IPS DF 6.9 (cell line): ENCODE measurements at places on chromosomes 12 and 14.

DNA sequence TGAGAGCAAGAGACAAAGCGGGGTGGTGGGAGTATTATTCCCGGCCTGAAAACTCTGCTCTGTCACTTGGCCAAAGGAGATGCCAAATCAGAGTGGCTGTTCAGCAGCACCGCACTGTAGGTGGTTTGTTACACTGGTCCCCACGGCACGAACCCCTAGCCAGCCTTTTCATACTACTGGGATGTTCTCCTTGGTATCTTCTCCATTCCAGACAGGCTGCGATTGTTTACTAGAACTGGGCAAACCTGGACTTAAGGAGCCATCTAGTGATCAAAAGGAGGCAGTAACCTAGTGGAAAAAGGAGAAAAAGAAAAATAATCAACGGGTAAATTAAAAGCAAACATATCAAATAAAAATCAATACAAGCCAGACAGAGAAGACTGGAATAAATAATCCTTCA is 58.9 kb upstream of the TMTC2 start:
- DNase-seq: peak; percentile 7
- no peaks in the 10 kb centered on the region for H3K36me3 ChIP-seq
- H3K4me1 ChIP-seq: no peaks in the 10 kb centered on the region
- H3K27me3 ChIP-seq: no peaks in the 10 kb centered on the region
- H3K4me3 ChIP-seq: no peak overlapping the region
- no peak overlapping the region for H3K27ac ChIP-seq

GRCh38 chr12:95548539-95549391 is 2.5 kb downstream of the USP44 start:
- DNase-seq: no peak
- no peak overlapping the region for H3K27ac ChIP-seq
- peaks cover 5% of the 10 kb centered on the region for H3K4me1 ChIP-seq
- H3K36me3 ChIP-seq: no peaks in the 10 kb centered on the region
- peak overlapping the region; percentile 93 for H3K4me3 ChIP-seq

DNA sequence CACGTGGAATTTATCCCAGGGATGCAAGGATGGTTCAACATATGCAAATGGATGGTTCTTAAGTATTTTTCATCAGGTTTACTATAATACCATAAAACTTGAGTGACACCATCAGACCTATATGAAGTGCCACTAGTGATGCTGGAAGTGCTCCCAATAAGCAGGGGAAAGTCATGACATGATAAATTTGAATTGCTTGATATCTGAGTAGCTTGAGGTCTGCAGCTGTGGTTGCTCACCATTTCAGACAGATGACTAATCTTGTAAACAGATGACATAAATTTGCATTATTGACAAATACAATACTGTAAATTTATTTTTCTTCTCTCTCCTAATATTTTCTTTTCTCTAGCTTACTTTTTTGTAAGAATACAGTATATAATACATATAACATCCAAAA is 13.7 kb upstream of the PRPF39 start:
- no peak overlapping the region for H3K4me3 ChIP-seq
- no peak for DNase-seq

DNA sequence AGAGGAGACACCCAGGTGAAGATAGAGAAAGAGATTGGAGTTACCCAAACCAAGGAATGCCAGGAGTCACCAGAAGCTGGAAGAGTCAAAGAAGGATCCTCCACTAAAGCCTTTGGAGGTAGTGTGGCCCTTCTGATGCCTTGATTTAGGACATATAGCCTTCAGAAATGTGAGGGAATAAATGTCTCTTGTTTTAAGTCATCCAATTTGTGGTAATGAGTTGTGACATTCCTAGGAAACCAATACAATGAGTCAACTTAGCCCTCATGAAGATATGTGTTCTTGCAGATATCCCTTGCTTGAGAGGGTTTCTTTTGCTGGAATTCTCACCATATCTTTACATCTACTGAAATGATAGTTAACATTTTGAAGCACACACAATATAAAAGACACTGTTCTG is 58.8 kb downstream of the CCER1 start:
- DNase-seq: no peak
- no peaks in the 10 kb centered on the region for H3K36me3 ChIP-seq
- no peaks in the 10 kb centered on the region for H3K4me1 ChIP-seq
- no peak overlapping the region for H3K4me3 ChIP-seq
- H3K27me3 ChIP-seq: no peaks in the 10 kb centered on the region

DNA sequence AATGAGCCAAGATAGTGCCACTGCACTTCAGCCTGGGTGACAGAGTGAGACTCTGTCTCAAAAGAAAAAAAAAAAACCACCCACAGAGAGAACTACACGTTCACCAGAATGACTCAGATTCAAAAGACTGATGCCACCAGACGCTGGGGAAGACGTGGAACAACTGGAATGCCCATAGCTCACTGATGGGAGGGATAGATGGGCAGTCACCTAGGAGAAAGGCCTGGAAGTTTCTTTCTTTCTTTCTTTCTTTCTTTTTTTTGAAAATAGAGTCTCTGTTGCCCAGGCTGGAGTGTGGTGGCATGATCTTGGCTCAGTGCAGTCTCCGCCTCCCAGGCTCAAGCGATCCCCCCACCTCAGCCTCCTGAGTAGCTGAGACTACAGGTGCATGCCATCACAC is 10.0 kb upstream of the KLC1 start:
- DNase-seq: no peak
- H3K4me3 ChIP-seq: no peak overlapping the region
- H3K36me3 ChIP-seq: no peaks in the 10 kb centered on the region
- no peaks in the 10 kb centered on the region; the same call in 1 of the 2 replicates for H3K4me1 ChIP-seq

DNA sequence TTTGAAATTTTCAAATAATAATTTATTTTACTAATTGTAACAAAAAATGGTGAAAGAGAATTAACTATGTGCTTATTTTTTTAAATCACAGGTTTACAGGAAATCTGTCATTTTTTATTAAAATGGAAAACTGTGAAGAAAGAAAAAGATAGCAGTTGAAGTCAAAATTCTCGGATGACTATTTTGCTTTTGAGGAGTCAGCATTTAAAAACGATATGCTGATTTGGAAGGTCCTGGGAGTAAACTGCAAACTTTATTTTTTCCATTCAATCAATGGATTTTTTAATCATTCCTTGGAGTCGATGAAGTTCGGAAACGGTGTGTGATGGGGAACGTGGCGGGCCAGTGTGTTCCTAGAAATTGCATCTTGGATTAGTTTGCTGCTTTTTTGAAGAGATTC is 258.9 kb upstream of the NAV3 start:
- H3K36me3 ChIP-seq: no peaks in the 10 kb centered on the region
- no peaks in the 10 kb centered on the region for H3K27me3 ChIP-seq
- no peak overlapping the region for H3K4me3 ChIP-seq
- H3K27ac ChIP-seq: no peak overlapping the region

- DNase-seq: no peak
- H3K4me1 ChIP-seq: no peaks in the 10 kb centered on the region
- H3K36me3 ChIP-seq: no peaks in the 10 kb centered on the region
These were observed 6.0 kb upstream of the ADCY6 start for GRCh38 chr12:48794870-48795269.

GRCh38 chr14:99966912-99967311 is 98.3 kb upstream of the EVL start:
- H3K4me1 ChIP-seq: no peaks in the 10 kb centered on the region; the same call in 1 of the 2 replicates
- no peak overlapping the region for H3K27ac ChIP-seq
- DNase-seq: no peak
- no peaks in the 10 kb centered on the region for H3K36me3 ChIP-seq
- no peak overlapping the region for H3K4me3 ChIP-seq

GRCh38 chr14:75365116-75365515 is 62.7 kb upstream of the JDP2 start:
- H3K27ac ChIP-seq: no peak overlapping the region
- H3K4me1 ChIP-seq: no peaks in the 10 kb centered on the region
- H3K36me3 ChIP-seq: no peaks in the 10 kb centered on the region
- H3K4me3 ChIP-seq: no peak overlapping the region

DNA sequence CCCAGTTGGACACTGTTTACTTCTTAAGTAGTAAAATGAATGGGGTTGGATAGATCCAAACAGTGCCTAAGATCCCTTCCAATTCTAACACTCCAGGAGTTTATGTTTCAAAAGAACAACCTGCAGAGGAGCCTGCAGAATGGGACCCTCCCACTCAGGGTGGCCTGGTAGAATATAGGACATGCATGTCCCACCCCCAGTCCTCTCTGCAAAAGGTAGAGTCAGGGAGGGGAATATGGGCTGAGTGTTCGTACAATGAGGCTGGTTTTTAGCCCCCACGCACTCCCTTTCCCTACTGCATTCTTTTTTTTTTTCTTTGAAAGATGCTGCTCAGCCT is 11.8 kb upstream of the NYNRIN start:
- no peaks in the 10 kb centered on the region for H3K27me3 ChIP-seq
- no peak overlapping the region for H3K27ac ChIP-seq
- H3K4me1 ChIP-seq: no peaks in the 10 kb centered on the region
- DNase-seq: no peak

DNA sequence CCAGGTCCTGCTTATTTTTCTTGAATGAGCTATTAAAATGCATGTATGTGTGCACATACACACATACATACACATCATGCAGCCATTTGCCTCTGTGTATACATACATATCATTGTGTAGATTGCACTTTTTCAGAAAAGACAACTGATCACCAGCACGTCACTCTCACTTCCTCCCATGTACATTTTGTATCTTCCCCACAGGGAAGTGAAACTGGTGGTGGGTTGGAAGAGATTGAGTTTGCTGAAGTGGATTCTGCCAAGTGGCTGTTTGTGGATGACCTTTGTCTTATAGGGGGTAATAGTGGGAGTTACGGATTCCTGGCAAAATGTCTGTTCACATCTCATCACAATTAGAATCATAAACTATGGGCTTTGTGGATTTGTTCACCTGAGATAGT is 448.6 kb downstream of the RAD51B start:
- H3K27me3 ChIP-seq: no peaks in the 10 kb centered on the region; the same call in 1 of the 2 replicates
- no peak overlapping the region for H3K4me3 ChIP-seq
- DNase-seq: no peak
- no peak overlapping the region for H3K27ac ChIP-seq
- no peaks in the 10 kb centered on the region for H3K36me3 ChIP-seq
- H3K4me1 ChIP-seq: peaks cover 1% of the 10 kb centered on the region; the same call in 1 of the 2 replicates

DNA sequence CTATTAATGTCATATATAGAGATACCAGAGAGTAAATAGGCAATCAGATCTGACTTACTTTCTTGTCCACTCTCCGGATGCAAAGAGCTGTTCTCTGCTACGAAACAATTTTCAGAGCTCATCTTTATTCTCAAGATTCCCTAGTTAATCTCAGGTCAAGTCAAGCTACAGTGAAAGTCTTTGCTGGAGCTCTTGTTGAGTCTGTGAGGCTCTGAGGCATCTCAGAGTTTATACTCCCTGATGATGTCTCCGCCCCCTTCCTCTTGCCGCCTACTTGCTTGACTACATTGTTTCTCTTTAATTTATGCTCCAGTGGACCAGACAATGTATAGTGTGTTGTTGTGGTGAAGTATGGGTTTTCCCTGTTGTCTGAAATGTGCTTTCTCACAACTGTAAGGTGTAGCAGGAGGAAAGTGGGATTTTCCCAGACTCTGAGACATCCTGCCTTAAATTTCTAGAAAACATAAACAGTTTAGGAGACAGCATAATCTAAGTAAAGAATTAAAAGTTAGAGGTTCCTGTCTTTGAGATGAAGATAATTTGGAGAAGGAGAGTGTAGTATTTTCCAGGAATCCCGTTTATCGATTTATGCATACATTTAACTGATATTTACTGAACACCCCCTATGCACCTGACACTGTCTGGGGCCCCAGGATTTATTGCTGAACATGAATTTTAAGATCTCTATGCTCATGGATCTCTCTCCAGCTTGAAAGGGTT is at the start of gene CD69:
CD69 (minus strand) TSS at position 203 of the 720 bp plus-strand sequence; CDS start at position 122, 81 bp downstream.
- H3K36me3 ChIP-seq: no peaks in the 10 kb centered on the region
- H3K4me3 ChIP-seq: no peak within 1 kb of the TSS
- no peaks in the 10 kb centered on the region for H3K4me1 ChIP-seq
- H3K27me3 ChIP-seq: no peaks in the 10 kb centered on the region
- DNase-seq: no peak
- H3K27ac ChIP-seq: no peak within 1 kb of the TSS

DNA sequence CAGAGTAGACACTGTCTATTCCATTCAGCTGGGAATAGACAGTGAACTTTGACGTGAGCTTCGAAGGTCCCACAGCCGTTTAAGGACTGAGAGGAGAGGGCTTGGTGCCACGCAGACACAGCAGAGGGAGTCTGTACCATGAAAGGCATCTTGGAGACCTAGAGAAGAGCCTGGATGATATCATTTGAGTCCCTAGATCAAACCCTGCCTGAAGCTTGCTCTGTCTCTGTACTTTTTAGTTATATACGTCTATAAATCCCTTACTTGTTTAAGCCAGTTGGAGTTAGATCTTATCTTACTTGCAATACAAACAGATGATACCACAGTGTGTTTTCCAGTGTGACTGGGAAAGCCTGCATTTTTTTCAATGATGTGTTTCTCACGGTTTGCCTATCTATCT is 128.9 kb upstream of the RTL1 start:
- H3K4me1 ChIP-seq: no peaks in the 10 kb centered on the region
- no peak for DNase-seq
- H3K27me3 ChIP-seq: no peaks in the 10 kb centered on the region
- H3K27ac ChIP-seq: no peak overlapping the region
- no peaks in the 10 kb centered on the region for H3K36me3 ChIP-seq
